ENCODE measurements at places on chromosomes 11 and 22.

GRCh38 chr11:130580372-130580771, 131.9 kb downstream of the ADAMTS15 start:
- DNase-seq, result peak; percentile 90

DNA sequence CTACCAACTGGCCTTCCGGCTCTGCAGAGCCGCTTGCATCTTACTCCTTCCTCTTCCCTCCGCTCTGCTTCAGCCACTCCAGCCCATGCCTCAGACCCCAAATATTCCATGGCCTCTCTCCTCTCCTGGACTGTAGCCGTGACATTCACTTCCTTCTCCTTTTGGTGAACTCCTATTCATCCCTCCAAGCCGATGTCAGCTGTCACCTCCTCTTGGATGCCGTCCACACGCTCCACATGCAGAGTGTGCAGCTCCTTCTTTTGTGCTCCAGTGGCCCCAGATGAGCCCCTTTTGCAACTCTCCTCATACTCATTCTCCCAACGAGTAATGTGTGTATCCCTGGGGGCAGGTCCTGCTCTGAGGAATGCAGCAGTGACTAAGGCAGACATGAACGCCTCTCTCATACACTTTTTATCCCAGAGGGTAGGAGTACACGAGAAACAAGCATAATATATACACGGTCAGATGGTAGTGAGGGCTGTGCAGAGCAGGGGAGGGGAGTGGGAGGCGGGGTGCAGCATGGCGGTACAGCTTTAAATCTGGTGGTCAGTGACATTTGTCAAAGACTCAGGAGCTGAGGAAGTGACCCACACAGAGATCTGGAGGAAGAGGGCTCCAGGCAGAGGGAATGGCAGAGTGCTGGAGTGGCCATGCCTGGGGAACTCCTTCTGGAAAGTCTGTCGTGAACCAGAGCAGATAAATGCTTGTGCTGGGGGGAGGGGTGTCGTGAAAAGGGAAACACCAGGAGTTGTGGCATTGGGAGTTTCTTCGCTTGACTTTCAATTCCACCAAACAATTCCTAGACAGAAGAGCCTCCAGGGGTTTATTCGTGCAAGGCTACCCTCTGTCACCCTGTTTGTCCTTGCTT, 83.8 kb upstream of the ATXN10 start:
- no peak for DNase-seq

GRCh38 chr11:7892840-7893254, 38.2 kb downstream of the OR10A6 start:
- DNase-seq, result peak; percentile 84

- DNase-seq, result no peak
These were observed 3.6 kb upstream of the ARAP1 start for GRCh38 chr11:72755713-72756285.

DNA sequence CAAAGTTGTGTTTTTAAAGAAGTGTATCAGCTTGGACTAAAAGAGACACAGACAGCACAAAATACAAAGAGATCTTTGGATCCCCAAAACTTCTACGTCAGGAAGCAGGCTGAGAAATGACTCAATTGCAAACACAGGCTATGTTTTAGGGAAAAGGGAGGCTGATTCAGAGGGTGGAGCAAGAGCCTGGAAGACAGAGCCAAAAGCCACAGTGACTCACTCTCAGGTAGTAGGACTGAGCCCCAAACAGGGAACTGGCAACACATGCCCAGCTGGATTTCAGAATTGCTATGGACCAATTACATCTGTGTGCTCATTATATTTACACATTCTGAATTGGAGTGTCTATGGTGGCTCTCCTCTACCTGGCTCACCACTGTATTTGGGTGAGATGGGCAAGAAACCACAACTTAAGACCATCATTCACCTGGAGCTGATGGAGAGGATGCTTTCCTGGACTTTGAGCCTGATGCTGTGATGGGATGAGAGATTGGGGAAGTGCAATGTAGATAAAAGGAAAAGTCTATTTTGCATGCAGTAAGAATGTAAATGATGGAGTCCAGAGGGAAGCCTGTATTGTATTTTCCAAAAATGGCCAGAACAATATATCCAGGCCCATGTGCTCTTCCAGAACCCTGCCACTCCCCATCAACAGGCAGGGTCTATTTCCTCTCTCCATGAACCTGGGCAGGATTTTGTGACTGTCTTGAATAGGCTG, 20.8 kb upstream of the LINC01488 start:
- DNase-seq, result no peak

- no peak for DNase-seq
These were observed 37.7 kb downstream of the LDLRAD3 start for GRCh38 chr11:35981581-35981980.

GRCh38 chr11:33742249-33742851, 6.1 kb upstream of the CD59 start:
- DNase-seq, result peak; percentile 30

Measured in kidney glomerular epithelial cell (primary cell).